SK-N-DZ (cell line): ENCODE measurements at places on chromosomes 6 and 20.

DNA sequence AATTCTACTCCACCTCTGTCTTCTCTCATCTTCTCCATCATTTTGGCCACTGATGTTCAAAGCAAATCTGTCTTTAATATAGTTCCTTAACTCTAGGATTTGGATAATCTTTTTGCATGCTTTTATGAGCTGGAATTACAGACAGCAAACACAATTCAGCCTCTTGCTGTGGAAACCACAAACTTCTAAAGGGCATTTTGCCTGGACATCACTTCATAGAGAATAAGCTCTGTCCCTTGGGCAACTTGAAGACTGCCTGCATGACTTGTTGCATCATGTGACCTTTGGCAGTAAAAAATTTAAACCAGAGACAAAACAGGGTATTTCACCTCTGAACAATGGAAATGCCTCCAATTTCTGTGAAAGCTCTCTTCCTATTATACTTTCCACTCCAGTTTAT lies 74.1 kb upstream of the HDDC2 start:
- no peak for DNase-seq

- no peak for DNase-seq
Measured at GRCh38 chr20:63756648-63756991, 17.0 kb downstream of the SLC2A4RG start.

- no peak for DNase-seq
Measured at GRCh38 chr20:40631119-40631631, 57.9 kb downstream of the MAFB start.

- DNase-seq: peak; percentile 47
Measured at GRCh38 chr6:4889701-4890100, 113.5 kb downstream of the CDYL start.

DNA sequence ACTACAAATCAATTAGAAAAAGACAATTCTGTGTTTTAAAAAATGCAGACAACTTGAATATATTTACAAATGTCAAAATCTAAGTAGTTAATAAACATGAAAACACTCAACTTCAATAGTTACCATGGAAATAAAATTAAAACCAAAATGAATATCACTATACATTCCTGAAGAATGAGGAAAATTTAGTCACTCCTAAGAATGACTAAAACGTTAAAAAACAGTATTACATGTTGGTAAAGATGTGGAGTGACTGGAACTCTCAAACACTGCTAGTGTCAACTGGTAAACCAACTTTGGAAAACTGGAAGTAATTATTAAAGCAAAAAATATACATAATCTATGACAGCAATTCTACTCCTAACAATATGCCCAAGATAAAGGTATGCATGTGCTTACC lies 36.3 kb downstream of the AHI1 start:
- DNase-seq: no peak

GRCh38 chr6:31530659-31531058 lies 1.9 kb downstream of the MCCD1 start:
- DNase-seq: no peak

GRCh38 chr6:73030791-73031782 lies 194.2 kb downstream of the KHDC1L start:
- no peak for DNase-seq

- no peak for DNase-seq
Measured at GRCh38 chr6:149628875-149629510, 19.5 kb downstream of the KATNA1 start.

DNA sequence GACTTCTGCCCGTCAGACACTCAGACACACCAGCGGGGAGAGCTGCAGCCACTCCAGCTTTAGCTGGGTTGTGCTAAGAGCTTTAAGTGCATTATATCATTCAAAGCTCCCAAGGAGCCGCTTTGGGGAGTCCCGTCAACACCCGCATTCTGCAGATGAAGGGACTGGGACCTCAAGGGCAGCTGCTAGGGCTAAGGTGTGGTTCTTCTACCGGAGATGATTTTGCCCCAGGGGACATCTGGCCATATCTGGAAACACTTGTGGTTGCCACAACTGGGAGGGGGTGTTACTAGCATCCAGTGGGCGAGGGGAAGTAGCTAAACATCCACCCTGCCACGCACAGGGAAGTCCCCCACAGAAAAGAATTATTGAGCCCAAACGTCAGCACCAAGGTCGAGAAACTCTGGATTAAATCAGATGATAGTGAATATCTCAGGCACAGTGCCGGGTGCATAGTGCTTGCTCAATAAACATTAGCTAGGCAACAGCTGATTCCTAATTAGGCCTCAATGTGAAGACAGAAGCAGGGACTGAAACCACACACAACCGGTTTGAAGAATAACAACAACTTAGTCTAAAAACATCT lies 29.6 kb downstream of the PMEPA1 start:
- no peak for DNase-seq

- DNase-seq: no peak
Measured at GRCh38 chr6:156013155-156013554, 557.5 kb upstream of the NOX3 start.

DNA sequence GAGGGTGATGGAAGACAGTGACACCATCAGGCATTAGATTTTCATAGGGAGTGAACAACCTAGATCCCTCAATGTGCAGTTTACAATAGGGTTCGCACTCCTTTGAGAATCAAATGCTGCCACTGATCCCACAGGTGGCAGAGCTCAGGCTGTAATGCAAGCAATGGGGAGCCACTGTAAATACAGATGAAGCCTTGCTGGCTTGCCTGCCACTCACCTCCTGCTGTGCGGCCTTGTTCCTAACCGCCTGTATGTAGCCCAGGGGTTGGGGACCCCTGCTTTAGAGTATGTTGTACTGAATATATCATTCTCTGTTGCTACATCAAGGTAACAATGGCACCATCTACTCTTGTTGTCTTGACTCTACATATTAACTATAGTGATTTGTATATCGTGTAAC lies 37.1 kb downstream of the TPD52L1 start:
- DNase-seq: no peak

GRCh38 chr20:4544765-4545164 lies 176.9 kb upstream of the PRND start:
- DNase-seq: no peak

DNA sequence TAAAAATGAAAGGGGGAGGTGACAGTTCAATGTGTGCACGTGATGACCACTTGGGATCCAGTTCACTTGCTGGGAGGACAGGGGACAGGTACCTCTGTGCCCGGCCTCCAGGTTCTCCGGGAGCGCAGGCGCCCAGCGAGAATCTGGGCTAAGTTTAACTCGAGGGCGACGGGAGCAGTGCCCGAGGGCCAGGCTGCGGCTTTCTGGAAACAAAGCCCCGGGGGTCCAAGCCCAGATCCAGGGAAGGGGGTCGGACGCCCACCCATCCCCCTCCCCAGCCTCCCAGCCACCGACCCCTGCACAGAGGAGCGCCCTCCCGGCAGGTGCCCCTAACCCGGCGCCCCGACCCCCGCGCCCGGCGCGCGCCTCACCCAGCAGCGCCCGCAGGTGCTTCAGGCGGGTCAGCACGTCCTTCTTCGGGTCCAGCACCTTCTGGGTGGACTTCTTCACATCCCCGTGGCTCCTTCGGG lies 405 bp downstream of the RALGAPA2 start:
- peak; percentile 29 for DNase-seq

- no peak for DNase-seq
Measured at GRCh38 chr20:61965606-61966491, 99.8 kb downstream of the TAF4 start.

DNA sequence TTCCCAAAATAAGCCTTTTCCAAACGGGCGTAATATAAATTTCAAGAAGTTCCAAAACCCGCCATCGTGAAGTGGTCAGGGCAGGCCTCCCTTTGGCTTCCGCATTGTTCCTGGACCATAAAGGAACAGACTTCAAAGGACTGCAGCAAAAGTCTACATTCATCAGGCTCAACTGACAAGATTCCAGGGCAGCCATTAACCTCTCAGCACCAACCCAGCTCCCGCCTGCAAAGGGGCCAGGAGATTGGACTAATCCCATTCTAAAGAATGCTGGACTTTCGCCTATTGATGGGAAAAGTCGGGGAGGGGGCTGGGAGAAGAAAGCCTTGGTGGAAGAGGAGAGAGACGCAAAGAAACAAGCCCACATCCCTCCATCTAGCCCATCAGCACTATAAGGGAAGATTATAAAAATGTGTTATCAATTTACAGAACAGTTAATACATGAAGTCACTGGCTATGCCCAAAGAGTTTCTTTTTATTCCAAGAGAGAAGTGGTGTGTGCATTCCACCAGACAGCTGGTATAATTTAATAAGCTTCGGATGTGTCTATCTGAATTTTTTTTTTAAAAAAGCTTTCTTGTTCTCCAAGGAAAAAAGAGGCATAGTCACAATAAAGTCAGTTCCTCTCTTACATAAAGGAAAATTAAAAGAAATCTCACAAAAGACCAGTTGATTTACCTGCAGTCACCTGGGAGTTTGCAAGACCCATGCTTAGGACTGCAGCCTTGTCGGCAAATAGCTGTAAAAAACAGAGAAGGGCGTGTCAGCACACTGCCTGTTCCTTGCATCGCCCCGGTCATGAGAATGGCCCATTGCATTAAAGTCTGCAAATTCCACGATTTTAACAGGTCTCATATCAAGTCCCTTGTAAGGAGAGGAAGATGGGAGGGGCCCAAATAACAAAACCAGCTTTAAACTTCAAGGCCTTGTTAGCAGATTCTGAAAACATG lies 17.8 kb downstream of the JAG1 start:
- no peak for DNase-seq

DNA sequence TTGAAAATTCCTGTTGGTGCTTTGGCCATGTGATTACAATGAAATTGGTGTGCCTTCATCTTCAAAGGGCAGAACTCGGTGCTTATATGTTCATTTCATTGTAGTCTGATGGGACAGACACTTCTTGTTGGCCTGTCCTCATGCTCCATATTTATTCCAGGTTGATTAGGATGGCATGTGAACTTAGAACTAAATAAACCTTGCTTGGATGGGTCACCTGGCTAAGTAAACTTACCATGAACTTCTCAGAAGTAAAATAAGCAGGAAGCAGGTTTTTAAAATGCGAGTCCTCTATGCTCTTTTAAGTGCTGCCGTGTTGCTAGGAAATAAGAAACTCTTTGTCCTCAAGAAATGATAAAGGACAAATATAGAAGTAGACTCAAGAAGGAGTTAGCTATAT lies 26.7 kb downstream of the ZDHHC14 start:
- DNase-seq: no peak

- DNase-seq: no peak
Measured at GRCh38 chr20:7015257-7015656, 247.8 kb downstream of the BMP2 start.

DNA sequence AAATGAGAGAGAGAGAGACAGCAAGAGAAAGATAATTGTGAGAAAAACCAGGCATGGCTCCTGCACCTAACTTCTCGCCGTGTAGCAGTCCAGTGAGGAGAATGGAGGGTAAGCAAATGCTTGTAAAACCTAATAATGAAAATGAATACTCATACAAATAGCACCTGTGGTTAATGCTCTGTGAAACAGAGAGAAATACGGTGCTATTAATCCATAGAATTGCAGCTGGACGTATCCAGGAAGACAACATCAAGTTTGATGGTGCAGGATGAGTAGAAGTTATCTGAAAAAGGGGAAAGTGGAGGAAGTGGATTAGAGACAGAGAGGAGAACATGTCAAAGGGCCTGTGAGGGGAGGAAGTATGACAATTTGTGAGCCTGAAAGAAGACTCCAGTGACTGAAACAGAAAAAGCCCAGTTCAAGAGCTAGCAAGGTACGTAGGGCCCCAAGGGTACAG lies 89.4 kb upstream of the PAK5 start:
- DNase-seq: peak; percentile 51

DNA sequence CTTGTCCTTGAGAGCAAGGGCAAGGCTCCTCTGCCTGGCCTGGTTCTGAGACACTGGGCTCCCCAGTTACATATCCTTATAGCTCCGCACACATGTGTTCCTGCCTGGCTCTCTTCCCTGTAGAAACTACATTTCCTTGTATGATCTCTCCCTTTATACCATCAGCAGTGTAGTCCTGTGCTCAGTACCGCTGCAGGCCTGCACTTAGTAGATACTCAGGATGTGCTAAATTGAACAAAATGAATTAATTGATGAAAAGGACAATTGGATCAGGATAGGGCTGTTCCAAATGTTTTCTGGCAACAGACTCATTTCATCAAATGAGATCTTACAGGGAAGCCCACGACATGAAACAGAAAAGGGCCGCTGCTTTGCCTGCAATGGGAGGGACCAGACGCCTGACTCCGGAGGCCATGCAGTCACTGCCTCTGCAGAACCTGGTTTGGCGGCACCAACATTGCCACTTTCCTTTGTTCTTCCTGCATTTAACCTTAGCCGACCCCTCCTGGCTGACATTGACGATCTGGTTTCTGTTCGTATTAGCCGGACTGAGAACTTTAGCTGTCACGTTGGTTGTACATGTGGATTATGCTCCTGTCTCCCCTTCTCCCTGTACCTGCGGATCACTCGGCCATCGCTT lies 53.3 kb downstream of the CHMP4B start:
- peak; percentile 76 for DNase-seq

DNA sequence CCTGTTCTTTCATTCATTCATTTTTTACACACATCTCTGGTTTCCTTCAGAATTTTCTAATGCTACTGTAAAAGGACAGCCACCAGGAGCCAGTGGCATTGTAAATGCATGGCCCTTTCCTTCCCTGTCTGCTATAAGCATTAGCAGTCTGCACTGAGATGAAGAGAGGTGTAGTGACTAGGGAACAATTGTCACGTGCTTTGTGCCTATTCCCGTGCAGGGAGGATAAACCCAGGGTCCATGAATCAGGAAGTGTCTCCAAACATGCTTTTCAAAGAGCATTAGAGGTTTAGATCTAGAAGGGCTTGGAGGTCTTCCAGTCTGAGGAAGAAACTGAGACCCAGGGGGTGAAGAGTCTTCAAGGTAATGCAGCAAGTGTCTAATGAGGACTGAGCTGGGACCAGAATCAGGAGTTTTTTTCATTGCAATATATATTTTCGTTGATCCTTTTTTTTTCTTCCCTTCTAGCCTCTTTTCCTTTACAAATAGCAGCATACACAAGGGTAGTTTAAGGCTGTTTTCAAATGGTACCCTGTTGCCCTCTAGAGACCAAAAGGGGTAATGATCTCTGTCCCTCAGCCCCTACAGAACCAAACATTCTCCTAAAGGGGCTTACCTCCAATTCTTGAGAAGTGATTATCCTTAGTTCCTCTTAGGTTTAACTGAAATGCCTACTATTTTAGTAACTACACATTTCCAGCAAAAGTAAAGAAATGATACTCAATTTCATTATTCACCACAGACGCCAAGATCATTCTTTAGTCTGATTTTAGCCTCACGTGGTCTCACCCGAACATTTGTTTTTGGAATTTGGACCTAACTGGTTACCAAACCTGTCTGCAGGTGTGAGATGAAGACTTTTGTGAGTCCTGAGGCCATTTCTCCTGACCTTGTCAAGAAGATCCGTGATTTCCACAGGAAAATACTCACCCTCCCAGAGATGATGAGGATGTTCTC lies 6.6 kb downstream of the TRIM15 start:
- peak; percentile 61 for DNase-seq
